HFFc6 (cell line): ENCODE measurements at places on chromosomes 5 and 9. TPM values are rescaled to one million over a fixed set of nuclear protein-coding genes. Genes with fewer than 3 reads are reported as not detected.

GRCh38 chr5:135944967-135945560, 9.7 kb downstream of the LECT2 start:
- no peaks in the 10 kb centered on the region for H3K36me3 ChIP-seq
- peak; percentile 72 for DNase-seq
- H3K4me1 ChIP-seq = peaks cover 4% of the 10 kb centered on the region
- no peak overlapping the region for H3K27ac ChIP-seq

The IL31RA gene
- 0.12 to 0.22 TPM in 2 of 3 replicates, not detected in the other for total RNA-seq

GRCh38 chr9:7912037-7912535, 112.5 kb upstream of the DMAC1 start:
- H3K27me3 ChIP-seq = no peaks in the 10 kb centered on the region; the same call in none of the 2 replicates
- no peaks in the 10 kb centered on the region for H3K4me1 ChIP-seq
- no peak overlapping the region for H3K27ac ChIP-seq
- H3K36me3 ChIP-seq = peaks cover 4% of the 10 kb centered on the region; the same call in 1 of the 2 replicates

- H3K4me1 ChIP-seq = no peaks in the 10 kb centered on the region
- H3K27me3 ChIP-seq = peaks cover 2% of the 10 kb centered on the region; the same call in 1 of the 2 replicates
- H3K4me3 ChIP-seq = no peak overlapping the region
- no peak for DNase-seq
- H3K36me3 ChIP-seq = no peaks in the 10 kb centered on the region
Observed at GRCh38 chr9:90857855-90858254, 56.2 kb downstream of the SYK start.

GRCh38 chr9:107292821-107293542, 9.9 kb downstream of the RAD23B start:
- H3K27ac ChIP-seq = peak overlapping the region; percentile 36; the same call in 1 of the 2 replicates
- no peak overlapping the region for H3K4me3 ChIP-seq
- peaks cover 14% of the 10 kb centered on the region for H3K36me3 ChIP-seq
- peaks cover 77% of the 10 kb centered on the region for H3K4me1 ChIP-seq

DNA sequence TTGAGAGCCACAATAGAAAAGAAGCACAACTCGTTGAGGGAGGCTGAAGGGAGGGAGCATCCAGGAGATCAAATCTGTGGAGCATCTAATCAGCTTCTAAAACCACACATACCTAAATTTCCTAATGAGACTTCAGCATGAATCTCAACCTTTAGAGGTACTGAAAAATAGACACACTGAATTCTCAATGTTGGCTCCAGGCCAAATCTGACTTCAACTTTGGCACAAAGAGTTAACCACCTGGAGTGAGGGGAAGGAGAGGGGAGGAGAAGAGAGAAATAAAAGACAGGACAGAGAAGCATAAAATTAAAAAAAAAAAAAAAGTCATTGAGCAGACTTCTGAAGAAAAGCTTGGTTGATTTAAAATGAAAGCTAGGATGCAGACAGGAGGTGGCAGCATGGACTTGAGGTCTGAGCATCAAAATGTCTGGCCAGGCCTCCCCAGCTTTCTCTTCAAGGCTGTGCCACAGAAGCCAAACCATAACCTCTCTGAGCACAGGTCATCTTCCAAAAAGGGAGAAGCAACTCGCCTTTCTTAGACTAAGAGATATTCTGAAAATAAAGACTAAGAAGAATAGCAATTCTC, 205.6 kb downstream of the DENND1A start:
- DNase-seq = peak; percentile 45
- no peaks in the 10 kb centered on the region; the same call in 1 of the 2 replicates for H3K27me3 ChIP-seq
- no peak overlapping the region; the same call in 1 of the 2 replicates for H3K27ac ChIP-seq
- H3K36me3 ChIP-seq = peaks cover 37% of the 10 kb centered on the region

The CAPSL gene
- 0.19 TPM in 1 of 3 replicates, not detected in the others for total RNA-seq

DNA sequence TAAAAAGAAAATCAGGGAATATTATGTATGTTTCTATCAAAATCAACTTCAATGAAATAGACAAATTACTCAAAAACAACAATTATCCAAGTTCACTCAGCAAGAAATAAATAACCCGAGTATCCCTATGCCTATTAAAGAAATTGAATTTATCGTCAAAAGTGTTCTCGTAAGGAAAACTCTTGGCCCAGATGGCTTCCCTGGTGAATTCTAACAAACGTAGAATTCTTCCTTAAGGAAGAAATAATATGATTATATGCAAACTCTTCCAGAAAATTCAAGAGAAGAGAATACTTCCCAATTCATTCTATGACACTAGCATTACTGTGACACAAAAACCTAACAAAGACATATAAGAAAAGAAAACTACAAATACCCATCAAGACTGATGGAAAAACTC, 29.7 kb downstream of the FAM78A start:
- no peak overlapping the region for H3K27ac ChIP-seq
- no peak overlapping the region for H3K4me3 ChIP-seq
- peaks cover 5% of the 10 kb centered on the region for H3K36me3 ChIP-seq
- no peaks in the 10 kb centered on the region for H3K4me1 ChIP-seq

DNA sequence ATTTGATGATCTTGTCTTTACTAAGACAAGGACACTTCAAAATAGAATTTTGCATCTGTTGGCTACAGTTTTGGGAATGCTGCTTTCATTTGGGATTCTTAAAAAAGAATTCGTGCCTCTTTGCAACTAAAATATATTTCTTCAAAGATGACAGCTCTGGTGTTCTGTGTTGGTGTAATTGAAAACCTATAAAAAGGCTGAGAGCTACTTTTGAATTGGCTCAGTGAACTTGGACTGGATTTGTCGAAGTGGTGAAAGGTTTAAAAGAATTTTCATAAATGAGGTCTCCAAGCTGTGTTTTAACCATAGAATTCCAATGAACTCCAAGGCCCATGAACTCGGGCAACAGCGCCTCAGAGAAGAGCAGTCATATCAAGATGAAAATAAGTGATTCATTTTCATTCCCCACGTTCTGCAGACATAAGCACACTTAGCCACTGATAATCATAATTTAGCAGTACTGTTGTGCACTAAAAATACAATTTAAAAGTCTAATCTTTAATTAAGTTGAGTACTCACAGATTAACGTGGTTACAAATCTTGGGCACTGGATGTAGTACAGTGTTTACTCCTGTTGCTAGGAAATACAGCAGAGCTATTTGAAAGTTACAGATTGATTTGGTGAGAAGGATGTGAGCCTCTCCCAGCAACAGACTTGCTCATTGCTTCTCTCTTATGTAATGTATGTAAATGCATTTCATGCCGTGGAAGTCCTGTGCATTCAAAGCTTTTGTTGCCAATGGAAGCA, 10.9 kb downstream of the SNCAIP start:
- no peaks in the 10 kb centered on the region; the same call in 1 of the 2 replicates for H3K27me3 ChIP-seq
- no peak overlapping the region for H3K4me3 ChIP-seq
- DNase-seq = no peak
- no peak overlapping the region for H3K27ac ChIP-seq

GRCh38 chr5:146662229-146662628, 146.2 kb upstream of the GPR151 start:
- no peak overlapping the region for H3K27ac ChIP-seq
- no peaks in the 10 kb centered on the region for H3K36me3 ChIP-seq
- H3K4me1 ChIP-seq = no peaks in the 10 kb centered on the region
- H3K4me3 ChIP-seq = no peak overlapping the region
- H3K27me3 ChIP-seq = no peaks in the 10 kb centered on the region; the same call in 1 of the 2 replicates

DNA sequence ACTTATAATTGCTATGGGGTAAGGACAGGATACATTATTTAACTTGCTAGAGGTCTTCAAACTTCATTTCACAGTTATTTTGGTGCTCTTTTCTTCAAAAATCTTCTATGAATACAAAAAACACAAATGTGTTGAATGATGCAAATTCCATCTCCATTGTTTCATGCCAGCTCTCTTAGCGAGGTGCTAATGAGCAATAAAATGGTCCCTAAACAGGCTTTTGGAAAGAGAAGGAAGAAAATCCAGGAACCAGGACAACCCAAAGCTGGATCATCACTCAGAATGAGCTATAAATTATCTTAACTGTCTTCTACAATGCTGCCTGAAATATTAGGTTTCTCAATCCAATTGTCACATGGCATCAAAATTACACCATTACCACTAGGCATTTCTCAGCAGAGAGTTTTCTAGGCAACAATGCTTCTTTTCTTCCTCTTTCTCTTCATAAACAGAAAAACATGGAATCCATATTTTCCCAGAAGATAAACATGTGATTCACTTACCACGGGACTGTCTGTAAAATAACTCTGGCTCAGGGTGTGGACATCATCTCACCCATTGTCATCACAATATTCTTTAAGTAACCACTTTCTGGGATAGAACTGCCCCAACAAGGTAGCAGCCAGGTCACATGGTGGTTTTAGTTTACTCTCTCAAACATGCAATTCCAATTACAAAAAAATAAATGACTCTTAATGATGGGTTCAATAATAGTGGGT, 249.4 kb downstream of the NPR3 start:
- H3K27me3 ChIP-seq = no peaks in the 10 kb centered on the region; the same call in 1 of the 2 replicates
- H3K36me3 ChIP-seq = peaks cover 9% of the 10 kb centered on the region; the same call in 1 of the 2 replicates
- no peak overlapping the region for H3K27ac ChIP-seq
- no peak overlapping the region for H3K4me3 ChIP-seq
- no peak for DNase-seq

DNA sequence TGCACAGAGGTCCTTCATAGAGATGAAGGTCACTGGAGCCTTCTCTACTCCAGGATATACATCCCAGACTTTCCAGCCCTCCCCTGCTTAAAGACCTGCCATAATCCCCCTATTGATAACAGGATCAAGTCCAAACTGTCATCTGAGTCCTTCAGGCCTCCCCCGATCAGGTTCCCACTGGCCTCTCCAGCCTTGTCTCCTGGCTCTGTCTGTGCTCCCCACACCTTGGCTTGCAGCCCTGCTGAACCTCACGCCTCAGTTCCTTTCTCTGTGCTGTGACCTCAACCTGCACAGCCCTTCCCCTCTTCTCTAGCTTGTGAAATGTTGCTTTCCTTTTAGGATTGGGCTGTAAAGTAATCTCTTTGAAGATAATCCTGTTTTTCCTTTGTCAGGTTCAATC, 2.5 kb upstream of the HRH2 start:
- H3K4me1 ChIP-seq = no peaks in the 10 kb centered on the region
- no peaks in the 10 kb centered on the region; the same call in 1 of the 2 replicates for H3K27me3 ChIP-seq
- no peak for DNase-seq
- no peaks in the 10 kb centered on the region; the same call in 1 of the 2 replicates for H3K36me3 ChIP-seq

- H3K36me3 ChIP-seq = no peaks in the 10 kb centered on the region; the same call in 1 of the 2 replicates
- no peaks in the 10 kb centered on the region for H3K27me3 ChIP-seq
- DNase-seq = no peak
- H3K4me1 ChIP-seq = peaks cover 56% of the 10 kb centered on the region
- H3K27ac ChIP-seq = no peak overlapping the region
Observed at GRCh38 chr5:38553001-38553521, 3.4 kb downstream of the LIFR start.

The ITK gene
- total RNA-seq = not detected in 3 replicates

DNA sequence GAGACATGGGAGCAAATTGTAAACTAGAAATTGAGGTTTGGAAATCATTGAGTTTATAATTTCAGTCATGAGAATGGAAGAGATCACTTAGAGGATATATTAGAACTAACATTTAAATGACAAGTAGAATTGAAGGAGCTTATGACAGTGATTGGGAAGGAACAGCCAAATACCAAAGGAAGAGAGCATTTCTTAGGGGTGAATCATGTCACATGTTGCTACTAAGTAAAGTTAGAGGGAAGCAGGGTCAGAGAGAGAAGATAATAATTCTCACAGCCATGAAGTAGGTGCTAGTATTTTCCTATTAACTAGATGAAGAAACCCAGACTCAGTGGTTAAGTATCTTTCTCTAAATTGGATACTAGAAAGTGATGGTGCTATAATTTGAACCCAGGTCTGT, 59.3 kb downstream of the COMMD10 start:
- H3K27me3 ChIP-seq = no peaks in the 10 kb centered on the region
- H3K27ac ChIP-seq = no peak overlapping the region
- H3K4me1 ChIP-seq = no peaks in the 10 kb centered on the region
- DNase-seq = peak; percentile 19

The TEX48 gene
- not detected in 3 replicates for total RNA-seq
